ENCODE measurements at places on chromosomes 16 and 17. TPM values are rescaled to one million over a fixed set of nuclear protein-coding genes. Genes with fewer than 3 reads are reported as not detected.

DNA sequence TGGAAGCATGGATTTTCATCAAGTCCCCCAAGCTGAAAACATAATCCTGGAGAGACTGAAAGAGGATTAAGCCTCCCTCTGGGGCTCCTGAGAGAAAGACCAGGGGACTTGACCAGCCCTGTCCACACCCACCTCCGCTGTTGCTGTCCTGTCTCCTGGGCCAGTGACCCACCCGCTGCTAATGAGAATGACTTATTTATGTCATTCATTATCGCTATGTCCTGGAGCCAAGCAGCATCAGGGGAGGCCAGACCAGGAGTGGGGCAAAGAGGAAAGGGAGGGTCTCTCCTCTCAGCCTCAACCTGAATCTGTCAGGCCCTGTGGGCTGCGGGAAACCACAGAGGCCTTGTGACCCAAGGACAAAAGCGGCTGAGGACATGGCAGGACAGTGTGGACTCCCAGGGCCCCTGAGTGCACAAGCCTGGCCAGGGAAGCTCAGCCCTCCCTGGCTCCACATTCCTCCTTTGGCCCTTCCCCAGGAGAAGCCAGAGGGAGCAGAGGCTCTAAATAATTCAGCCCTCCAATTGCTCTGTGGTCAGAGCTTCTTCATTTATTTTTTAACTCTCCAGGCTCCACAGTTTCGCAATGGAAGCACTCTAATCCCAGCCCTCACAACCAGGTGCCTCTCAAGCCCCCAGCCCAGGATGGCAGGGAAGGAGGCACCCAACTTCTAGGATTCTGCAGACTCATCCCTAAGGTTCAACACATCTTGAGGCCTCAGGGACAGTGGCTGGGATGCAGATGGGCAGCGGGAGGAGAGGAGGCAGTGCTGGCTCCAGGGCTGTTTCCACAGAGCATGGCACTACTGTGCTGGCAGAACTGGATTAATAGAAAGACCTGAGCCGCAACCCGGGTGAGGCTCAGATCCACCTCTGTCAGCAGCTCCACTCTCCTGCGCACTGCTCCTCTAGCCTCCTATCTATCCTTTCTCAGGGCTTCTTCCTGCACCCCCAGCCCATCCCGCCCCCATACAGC, 19.1 kb downstream of the CUEDC1 start:
- peaks cover 34% of the 10 kb centered on the region for H3K4me1 ChIP-seq
- H3K27me3 ChIP-seq = no peaks in the 10 kb centered on the region
- DNase-seq = peak; percentile 55
- peak overlapping the region; percentile 83 for H3K27ac ChIP-seq
- peak overlapping the region; percentile 44 for H3K4me3 ChIP-seq

GRCh38 chr17:37725021-37725595, 19.8 kb downstream of the HNF1B start:
- H3K27me3 ChIP-seq = no peaks in the 10 kb centered on the region
- H3K27ac ChIP-seq = no peak overlapping the region
- H3K4me3 ChIP-seq = no peak overlapping the region
- H3K4me1 ChIP-seq = peaks cover 64% of the 10 kb centered on the region
- H3K36me3 ChIP-seq = peaks cover 92% of the 10 kb centered on the region
- no peak for DNase-seq

GRCh38 chr16:85440744-85441143, 172.4 kb upstream of the GSE1 start:
- peaks cover 9% of the 10 kb centered on the region for H3K4me1 ChIP-seq
- DNase-seq = no peak
- no peaks in the 10 kb centered on the region for H3K36me3 ChIP-seq
- H3K27ac ChIP-seq = no peak overlapping the region
- H3K27me3 ChIP-seq = peaks cover 81% of the 10 kb centered on the region

The CRAMP1 gene
- 33.1 TPM for total RNA-seq

The METTL16 gene
- 27.8 TPM for total RNA-seq

DNA sequence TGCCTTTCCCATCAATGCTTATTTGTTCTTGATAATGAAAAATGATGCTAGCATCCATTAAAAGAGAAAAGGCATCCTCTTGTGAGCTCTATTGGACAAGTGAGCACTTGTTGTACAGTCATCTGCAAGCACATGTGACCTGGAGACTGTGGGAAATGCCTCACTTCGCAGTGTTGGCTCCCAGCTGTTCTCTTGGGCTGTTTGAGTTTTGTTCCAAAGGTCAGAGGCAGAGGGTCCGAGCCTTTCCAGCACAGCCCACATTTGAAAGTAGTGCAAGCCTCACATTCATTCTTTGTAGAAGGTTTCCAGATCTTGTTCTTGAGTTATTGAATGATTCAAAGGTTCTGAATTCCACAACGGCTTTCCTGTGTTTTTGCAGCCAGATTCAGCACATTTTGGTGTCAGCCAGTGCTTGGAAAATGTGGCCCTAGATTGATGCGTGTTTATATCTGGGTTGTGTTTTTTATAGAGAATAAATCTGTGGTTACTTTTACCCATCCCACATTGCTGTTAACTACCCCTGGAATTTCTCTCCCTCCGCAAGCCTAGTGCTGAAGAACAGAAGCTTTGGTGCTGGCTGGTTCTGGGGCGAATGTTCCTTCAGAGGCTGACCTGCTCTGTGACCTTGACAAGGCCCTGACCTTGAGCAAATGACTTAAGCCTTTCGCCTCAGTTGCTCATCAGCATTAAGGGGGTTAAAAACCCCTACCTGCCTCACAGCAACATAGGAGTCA, 49.8 kb downstream of the CDH1 start:
- H3K4me3 ChIP-seq = no peak overlapping the region
- H3K27ac ChIP-seq = no peak overlapping the region
- peaks cover 45% of the 10 kb centered on the region for H3K4me1 ChIP-seq
- DNase-seq = no peak

The GUCY2D gene
- total RNA-seq = not detected

The RNF43 gene
- total RNA-seq = 2.9 TPM

The SPHK1 gene
- 1.7 TPM for total RNA-seq

DNA sequence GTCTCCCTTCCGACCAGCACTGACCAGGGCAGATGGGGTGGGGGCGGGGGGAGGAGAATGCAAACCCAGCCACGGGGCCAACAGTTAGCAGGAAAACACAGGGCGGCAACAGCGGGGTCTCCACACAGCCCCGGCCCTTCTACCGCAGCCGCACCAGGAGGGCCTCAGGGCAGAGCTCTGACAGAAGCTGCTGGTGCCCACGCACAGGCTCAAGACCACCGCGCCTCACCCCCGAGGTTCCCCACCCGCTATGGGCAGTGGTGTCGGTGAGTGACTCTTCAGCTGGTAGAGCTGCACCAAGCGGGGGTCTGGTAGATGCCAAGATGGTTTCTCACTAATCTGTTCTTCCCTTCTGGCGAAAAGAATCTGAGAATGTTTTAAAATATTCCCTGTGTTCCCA, 16.1 kb downstream of the HAGH start:
- H3K27ac ChIP-seq = no peak overlapping the region
- H3K4me1 ChIP-seq = no peaks in the 10 kb centered on the region
- no peaks in the 10 kb centered on the region for H3K27me3 ChIP-seq
- peaks cover 33% of the 10 kb centered on the region for H3K36me3 ChIP-seq
- no peak overlapping the region for H3K4me3 ChIP-seq

DNA sequence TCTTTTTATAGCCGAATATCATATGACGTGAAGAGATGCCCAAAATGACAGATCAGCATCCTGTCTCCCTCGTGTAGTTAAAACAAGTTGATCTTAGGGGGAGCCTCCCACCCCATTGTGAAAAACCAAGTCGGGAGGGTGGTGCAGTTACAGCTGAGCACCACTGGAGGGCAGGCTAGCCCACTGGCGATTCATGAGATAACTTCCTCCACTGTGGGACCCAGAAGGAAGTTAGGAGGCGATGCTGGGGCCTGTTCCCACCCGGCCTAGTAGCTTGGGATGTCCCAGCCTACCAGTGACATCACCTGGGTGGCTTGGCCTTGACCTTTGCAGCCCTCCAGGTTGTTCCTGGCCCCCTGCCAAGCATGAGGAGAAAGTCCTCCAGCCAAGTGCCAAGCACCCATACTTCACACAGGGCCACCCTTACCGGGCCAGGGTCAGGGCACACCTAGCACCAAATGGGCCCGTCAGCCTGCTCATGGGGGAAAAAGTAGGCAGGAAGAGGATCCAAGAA, 8.1 kb upstream of the CPNE2 start:
- H3K27ac ChIP-seq = no peak overlapping the region
- no peaks in the 10 kb centered on the region for H3K36me3 ChIP-seq
- H3K4me3 ChIP-seq = no peak overlapping the region

The MMP25 gene
- total RNA-seq = 0.27 TPM

DNA sequence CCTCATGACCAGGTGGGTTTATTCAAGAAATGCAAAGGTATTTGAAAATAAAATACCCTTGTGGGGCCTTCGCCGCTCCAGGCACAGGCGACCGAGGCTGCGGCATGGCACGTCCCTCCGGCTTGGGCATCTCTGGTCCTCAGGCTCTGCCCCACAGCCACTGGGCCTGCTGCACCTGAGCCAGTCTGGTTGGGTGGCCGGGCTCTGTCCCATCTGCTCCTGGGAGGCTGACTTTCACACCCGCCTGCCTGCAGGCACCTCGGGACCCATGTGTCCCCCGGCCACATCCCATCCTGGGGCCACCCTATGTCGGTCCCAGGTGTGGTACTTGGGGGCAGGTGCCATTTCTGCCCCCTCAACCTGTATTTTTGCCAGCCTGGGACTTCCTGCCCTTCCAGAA, 20.9 kb downstream of the OSBPL7 start:
- H3K4me1 ChIP-seq = no peaks in the 10 kb centered on the region
- peaks cover 68% of the 10 kb centered on the region for H3K27me3 ChIP-seq
- no peak overlapping the region for H3K4me3 ChIP-seq
- no peaks in the 10 kb centered on the region for H3K36me3 ChIP-seq

GRCh38 chr16:20879175-20880040, 20.8 kb downstream of the DCUN1D3 start:
- H3K4me3 ChIP-seq = peak overlapping the region; percentile 56

DNA sequence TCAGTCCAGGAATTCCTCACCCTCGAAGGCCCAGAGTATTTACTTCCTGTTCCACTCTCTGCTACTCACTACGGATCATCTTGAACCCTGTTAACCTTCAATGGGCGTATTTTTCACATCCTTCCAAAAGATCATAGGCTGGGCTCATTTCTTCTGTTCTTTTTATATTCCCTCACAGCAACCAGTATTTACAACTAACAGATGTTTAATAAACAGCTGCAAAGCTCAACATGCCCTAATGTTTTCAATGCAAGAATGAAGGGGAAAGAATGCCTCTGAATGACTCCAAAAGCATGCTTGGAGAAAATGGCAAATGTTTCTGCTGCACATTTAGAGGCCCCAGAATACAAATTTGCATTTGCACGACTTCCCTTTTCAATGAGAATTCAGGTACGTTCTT, 174.9 kb downstream of the ZFHX3 start:
- H3K4me1 ChIP-seq = peaks cover 24% of the 10 kb centered on the region
- no peak overlapping the region for H3K27ac ChIP-seq
- peaks cover 7% of the 10 kb centered on the region for H3K36me3 ChIP-seq
- no peaks in the 10 kb centered on the region for H3K27me3 ChIP-seq
- no peak for DNase-seq
- no peak overlapping the region for H3K4me3 ChIP-seq

- H3K27ac ChIP-seq = no peak overlapping the region
- peaks cover 18% of the 10 kb centered on the region for H3K36me3 ChIP-seq
- DNase-seq = peak; percentile 75
- no peak overlapping the region for H3K4me3 ChIP-seq
These were observed 1.9 kb upstream of the SNAI3 start for GRCh38 chr16:88688013-88688778.

DNA sequence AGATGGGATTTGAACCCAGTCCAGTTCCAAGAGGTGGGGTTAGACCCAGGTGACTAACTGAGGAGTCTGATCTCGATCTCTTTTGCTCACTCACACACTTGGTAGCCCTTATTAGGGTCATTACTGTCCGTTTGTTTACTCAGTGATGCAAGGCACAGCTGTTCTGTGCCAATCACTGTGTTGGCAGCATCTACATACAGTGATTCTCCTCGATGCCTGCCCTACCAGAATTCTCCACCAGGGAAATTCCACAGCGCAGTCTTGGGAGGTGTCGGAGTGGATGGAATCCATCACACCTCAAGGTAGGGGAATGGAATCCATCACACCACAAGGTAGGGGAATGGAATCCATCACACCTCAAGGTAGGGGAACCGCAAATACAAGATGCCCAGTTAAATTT, 279.6 kb downstream of the MAF start:
- peaks cover 88% of the 10 kb centered on the region for H3K27me3 ChIP-seq
- no peak overlapping the region for H3K27ac ChIP-seq
- no peak for DNase-seq
- no peak overlapping the region for H3K4me3 ChIP-seq

The ASIC2 gene
- total RNA-seq = not detected

The CCL7 gene
- not detected for total RNA-seq

The NOMO2 gene
- total RNA-seq = 236 TPM

DNA sequence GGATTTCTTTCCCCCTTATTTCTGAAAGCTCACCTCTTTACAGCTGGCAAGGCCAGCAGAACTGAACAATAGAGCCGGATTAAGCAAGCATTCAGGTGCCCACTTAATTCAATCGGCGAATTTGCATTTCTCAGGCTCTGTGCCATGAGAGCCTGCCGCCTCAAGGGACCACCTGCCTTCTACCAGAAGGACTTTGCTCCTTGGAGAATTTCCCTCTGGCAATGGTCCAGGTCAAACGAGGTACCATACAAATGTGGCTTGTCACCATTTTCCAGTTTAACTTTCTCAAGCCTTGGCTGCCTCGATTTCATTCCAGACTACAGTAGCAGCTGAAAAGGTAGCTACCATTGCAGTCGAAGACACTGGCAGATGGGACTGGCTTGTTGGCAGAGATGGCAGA, 534.0 kb downstream of the MAF start:
- no peaks in the 10 kb centered on the region for H3K36me3 ChIP-seq
- no peaks in the 10 kb centered on the region for H3K4me1 ChIP-seq
- no peak overlapping the region for H3K4me3 ChIP-seq
- no peak for DNase-seq
- H3K27me3 ChIP-seq = no peaks in the 10 kb centered on the region
- H3K27ac ChIP-seq = no peak overlapping the region

GRCh38 chr16:80092681-80093080, 448.1 kb upstream of the DYNLRB2 start:
- no peaks in the 10 kb centered on the region for H3K27me3 ChIP-seq
- DNase-seq = no peak
- H3K27ac ChIP-seq = no peak overlapping the region
- H3K36me3 ChIP-seq = no peaks in the 10 kb centered on the region

All from Calu3 (cell line).